Skeletal muscle cell (primary cell): ENCODE measurements at places on chromosomes 16 and 17.

- DNase-seq: no peak
Observed at GRCh38 chr16:10949424-10949970, 5.1 kb downstream of the CLEC16A start.

- no peak for DNase-seq
Observed at GRCh38 chr17:42438600-42439567, 15.8 kb upstream of the CAVIN1 start.

DNA sequence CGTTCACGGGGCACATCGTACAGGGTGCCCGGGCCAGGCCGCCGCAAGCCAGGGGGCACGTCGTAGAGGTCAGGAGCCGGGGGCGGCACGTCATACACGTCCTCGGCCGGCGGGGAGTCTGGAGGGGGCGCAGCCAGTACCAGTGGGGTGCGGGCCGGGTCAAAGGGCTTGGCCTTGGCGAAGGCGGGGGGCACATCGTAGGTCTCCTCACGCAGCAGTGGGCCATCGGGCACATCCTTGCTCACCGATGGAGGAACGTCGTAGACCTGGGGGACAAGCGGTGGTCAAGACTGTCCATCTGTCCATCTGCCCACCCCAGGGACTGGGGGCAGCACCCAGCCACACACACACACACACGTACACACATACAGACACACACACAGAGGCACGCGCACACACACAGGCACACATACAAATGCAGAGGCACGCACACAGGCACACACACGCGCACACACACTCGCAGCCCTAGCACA is 15.7 kb downstream of the BCAR1 start:
- DNase-seq: no peak

- DNase-seq: no peak
Observed at GRCh38 chr17:41844971-41845370, 7.3 kb downstream of the KLHL10 start.

- no peak for DNase-seq
Observed at GRCh38 chr17:59616253-59616920, 3.3 kb upstream of the CLTC start.

DNA sequence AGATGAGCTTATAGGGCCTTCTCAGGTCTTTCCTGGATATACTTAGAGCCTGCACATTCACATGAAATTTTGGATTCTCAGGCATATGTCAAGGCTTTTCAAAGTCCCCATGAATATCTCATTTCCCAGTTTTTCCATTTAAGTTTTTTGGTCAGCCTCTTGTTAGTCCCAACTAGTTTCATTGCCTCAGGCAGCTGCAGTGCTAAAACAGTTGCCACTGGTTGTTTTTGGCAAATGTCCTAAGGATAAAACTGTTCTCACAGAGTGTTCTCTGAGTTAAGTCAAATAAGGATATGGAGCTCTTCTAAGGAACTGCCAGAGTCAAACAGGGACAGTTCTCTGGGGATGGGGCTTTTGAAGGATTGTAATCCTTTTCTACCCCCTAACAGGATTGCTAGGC is 39.9 kb upstream of the ABCC11 start:
- DNase-seq: no peak

DNA sequence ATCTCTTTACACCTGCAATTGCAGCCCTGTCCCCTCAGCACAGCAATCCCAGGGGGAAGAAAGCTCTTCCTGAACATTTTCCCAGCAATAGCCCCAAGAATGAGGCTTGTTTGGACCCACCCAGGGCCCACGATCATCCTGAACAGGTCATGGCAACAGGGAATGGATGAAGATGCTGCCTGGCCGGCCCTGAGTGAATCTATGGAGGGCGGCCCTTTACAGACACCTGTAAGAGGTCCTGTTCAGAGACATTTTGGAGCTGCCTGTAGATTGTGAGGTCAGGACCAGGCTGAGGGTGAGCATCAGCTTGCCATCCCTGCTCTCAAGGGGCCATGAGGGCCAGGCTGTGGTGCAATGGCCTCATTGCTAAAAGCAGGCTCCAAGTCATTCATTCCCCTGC is 69.1 kb downstream of the COG7 start:
- DNase-seq: no peak

DNA sequence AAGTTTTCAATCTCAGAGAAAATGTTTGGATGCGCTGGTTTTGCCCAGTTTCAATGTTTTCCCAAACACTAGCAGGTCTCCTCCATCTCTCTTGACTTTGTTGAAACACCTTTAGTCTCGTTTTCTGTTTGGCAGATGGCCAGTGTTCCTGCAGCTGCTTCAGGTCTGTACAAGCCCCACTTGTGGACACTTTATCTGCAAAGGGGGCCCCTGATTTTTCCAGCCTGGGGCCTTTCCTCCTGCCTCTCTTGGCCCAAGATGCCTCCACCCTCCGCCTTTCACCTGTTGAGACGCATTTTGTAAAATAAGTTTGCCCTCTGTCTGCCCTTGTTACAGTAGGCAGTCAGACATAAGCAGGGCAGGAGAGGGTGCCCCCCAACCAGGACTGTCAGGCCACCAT is 21.8 kb upstream of the PRM1 start:
- no peak for DNase-seq

GRCh38 chr17:38868817-38869525 is 887 bp upstream of the LASP1 start:
- DNase-seq: no peak

DNA sequence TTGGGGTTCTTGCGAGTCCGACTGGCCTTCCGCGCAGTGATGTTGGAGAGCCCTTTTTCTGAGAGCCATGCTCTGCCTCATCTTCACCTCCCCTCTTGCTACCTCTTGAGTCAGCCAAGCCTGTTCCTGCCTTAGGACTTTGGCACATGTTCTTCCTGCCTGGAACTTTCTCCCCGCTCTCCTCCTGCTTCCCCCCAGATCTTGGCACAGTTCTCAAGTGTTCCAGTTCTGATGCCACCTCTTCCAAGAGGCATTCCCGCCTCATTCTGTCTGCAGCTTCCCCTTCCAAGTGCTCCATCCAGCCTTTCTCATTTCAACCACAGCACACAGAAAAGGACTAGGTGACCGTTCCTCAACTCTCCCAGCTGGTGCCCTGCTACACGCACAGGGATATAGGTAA is 7.7 kb downstream of the AKAP1 start:
- DNase-seq: no peak

DNA sequence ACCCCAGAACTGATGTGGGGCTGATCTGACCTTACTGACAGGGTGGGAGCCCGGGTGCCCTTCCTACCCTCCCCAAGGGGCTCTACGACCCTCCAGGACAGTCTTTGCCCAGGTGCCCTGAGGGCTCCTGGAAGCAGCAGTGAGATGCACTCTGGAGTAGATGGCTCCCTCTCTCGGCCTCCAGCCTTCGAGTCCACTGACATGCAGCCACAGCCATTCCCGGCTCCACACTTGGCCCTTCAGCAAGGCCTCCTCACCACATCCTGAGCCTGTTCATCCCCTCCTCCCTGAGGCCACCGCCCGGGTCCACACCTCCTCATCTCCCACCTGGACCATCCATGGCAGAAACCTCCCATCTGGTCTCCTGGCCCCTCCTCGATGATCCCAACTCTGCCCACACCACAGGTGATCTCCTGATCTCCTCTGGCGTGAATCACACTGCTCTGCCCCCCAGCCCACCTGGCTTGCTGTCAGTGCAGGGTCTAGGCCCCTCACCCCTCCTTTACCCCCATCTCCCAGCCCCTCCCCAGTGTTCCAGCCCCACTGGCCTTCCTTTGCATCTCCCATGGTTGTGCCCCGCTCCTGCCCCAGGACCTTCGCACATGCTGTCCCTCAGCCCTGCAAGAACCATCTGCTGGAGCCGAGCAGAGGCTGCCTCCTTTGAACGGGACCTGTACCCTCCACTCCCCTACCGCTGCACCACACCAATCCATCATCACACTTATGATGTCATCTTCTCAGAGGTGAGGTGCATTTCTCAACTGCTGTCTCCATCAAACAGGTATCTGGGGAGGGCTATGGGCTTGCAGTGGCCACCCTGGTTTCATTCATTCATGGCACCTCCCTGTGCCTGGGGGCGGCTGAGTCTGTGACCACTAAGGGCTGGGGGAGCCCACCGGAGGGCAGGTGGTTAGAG is 44.7 kb downstream of the SOCS1 start:
- no peak for DNase-seq
